ENCODE measurements at places on chromosomes 5 and 9. TPM values are rescaled to one million over a fixed set of nuclear protein-coding genes. Genes with fewer than 3 reads are reported as not detected.

DNA sequence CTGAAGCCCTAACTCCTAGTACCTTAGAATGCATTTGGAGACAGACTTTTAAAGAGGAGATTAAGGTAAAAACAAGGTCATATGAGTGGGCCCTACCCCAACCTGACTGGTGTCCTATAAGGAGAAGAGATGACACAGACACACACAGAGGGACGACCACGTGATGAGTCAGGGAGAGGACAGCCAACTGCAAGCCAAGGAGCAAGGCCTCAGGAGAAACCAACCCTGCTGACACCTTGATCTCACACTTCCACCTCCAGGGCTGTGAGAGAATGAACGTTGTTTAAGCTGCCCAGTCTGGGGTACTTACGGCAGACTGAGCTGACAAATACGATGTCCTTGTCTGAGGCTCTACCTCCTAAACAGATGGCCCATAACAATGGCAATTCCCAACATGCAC is 93.6 kb downstream of the ROR2 start:
- DNase-seq, result no peak

DNA sequence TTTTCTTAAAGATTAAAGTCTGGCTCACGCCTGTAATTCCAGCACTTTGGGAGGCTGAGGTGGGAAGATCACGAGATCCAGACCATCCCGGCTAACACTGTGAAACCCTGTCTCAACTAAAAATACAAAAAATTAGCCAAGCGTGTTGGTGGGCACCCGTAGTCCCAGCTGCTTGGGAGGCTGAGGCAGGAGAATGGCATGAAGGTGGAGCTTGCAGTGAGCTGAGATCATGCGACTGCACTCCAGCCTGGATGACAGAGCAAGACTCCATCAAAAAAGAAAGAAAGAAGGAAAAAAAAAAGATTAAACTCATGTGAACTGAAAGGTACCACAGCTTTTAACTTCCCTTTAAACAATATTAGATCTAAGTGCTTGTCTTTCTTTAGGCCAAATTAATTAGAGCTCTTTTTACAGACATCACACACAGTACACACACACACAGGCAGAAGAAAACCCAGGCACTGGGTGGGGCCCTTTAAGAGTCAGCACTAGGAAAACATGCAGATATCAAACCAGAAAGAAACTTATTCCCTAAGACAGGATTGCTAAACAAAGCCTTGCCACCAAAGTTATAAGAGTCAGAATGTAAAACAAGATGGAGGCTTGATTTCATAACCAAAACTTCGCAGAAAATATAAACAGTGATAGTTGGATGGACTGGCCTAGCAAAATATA is 29.3 kb upstream of the UHRF2 start:
- no peak for DNase-seq

DNA sequence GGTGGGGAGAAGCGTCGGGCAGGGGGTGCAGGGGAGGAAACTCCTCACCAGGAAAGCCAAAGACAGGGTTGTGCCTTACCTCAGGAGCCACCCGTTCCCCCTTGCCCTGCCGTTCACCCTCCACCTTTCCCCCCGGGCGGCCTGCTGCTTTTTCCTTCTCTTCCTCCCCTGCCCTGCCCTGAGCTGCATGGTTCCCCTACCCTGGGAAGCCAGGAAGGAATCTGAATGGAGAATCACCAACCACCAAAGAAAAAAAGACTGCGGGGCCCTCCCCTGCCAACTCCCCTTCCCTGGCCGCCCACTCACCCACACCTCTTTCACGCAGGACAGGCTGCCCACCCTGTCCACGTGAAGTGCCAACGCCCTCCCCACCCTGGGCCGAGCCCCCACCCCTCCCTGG is 820 bp upstream of the NFX1 start:
- no peak for DNase-seq

MAP1B gene
- total RNA-seq, result 12.8 TPM

CDC20B gene
- total RNA-seq, result not detected

NRG2 gene
- 1.8 TPM for total RNA-seq

Measured in PC-3 (cell line).